ENCODE measurements at places on chromosomes 2 and 18.
A peak's percentile ranks its signal among the peaks of the same experiment; 100 is the strongest.

- DNase-seq, result no peak
Measured at GRCh38 chr2:172329774-172330671, 97.4 kb upstream of the ITGA6 start.

DNA sequence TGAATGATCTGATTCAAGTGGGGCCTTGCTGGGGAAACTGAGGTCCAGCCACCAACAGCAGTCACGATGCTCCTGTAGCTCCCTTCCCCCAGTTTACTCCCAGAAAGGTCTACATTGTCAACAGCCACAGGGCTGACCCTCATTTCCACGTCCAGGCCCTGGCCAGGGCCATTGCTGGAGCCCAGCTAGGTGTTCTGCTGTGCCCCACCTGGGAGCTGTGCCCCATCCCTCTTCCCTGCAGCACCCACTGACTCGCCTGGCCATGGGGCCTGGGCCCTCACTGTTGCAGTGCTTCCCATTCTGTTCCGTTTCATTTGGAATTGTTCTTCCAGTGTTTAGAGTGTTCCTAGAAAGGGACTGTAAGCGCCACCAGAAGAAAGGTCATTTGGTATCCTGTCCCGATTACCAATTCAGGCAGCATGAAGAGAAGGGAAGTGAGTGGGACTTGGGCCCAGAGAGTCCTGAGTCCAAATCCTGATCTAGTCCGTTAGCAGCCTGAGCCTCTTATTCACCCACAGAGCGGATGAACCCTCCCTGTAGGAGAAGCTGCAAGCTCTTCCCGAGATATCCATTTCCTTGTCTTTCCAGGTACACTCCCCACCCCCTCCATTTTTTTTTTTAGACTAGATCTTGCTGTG, 73.1 kb upstream of the HPCAL1 start:
- no peak for DNase-seq

GRCh38 chr18:68494802-68495581, 219.9 kb downstream of the TMX3 start:
- DNase-seq, result peak; percentile 79

- peak; percentile 29 for DNase-seq
Measured at GRCh38 chr2:73762571-73762970, 17.3 kb downstream of the DUSP11 start.

DNA sequence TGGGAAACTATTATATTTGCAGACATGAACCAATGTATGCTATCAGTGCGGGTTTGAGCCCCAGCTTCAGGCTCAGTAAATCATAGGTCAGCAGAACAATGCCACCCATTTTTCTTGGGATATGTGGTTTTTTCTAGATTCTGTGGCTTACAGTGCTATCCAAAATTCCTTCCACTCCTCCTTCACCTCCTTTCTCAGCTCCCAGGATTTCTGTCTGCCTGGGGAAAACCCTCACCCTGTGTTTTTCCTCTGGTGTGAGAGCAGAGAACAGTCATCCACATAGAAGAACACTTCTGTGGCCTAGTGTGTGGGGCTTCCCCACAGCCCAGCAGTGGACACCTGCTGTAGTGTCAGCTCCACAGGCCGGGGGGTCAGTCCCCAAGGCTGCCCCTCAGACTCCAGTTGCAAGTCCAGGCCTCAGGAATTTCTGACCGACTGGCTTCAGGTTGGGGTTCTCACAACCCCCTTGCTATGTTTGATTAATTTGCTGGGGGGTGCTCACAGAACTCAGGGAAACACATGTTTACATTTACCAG, 238.2 kb downstream of the LDLRAD4 start:
- DNase-seq, result no peak

DNA sequence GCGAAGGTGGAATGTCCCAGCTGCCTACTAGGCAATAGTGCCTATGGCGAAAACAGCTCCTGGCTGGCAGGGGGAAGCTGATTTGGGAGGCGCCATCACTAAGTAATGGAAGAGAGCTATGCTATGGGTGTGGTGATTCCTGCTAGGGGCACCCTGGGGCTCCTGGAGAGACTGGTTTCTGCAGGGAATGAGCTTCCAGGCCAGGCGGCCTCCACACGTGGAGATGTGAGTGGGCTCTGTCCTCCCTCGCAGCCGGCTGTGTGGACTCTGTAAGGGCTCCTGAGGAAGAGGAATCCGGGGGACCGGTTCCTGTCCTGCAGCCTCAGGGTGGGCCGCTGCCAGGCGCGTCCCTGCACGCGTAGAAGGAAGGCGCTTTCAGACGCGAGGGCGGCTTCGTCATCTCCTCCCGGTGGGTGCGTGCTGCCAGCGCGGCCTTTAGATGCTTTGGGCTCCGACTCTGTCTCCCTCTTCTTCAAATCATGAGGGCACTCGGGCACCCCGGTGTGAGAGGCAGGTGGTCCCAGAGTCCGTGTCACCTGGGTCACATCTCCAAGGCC, 55.5 kb upstream of the ANKRD62 start:
- DNase-seq, result no peak

- no peak for DNase-seq
Measured at GRCh38 chr18:78410094-78410786, 569.4 kb upstream of the SALL3 start.

- no peak for DNase-seq
Measured at GRCh38 chr2:111205774-111206173, 85.1 kb downstream of the BCL2L11 start.

All from M059J (cell line).